ENCODE measurements at places on chromosomes 4 and X.

DNA sequence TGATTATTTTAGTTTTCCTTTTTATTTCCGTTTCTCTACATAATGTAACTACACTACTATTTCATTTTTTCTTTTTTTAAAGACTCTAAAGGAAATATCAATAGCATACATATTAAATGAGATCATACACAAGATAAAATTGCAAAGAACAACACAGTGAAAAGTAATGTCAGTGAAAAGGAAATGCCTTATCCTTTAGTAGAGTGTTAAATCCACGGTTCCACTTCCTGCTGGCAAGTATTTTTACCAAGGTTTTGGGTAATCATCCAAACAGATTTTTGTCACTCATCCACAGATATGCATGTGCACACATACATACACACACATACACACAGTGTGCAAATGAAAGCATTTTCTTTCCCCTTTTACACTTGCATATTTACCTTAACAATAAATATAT is 548.9 kb downstream of the PPP4R3C start:
- DNase-seq, result no peak

- no peak for DNase-seq
Measured at GRCh38 chrX:74467656-74468055, 46.4 kb downstream of the SLC16A2 start.

GRCh38 chr4:55979562-55979961 is 30.8 kb downstream of the CEP135 start:
- no peak for DNase-seq

- no peak for DNase-seq
Measured at GRCh38 chrX:9940421-9940820, 26.7 kb upstream of the CLDN34 start.

- no peak for DNase-seq
Measured at GRCh38 chr4:7679406-7680040, 244.8 kb upstream of the PSAPL1 start.

- DNase-seq, result no peak
Measured at GRCh38 chr4:169611157-169611556, 1.2 kb downstream of the NEK1 start.

Measured in stimulated activated CD4-positive, alpha-beta T cell treated with anti-CD3 and anti-CD28 coated beads, TNF-alpha, amount 100 ng/mL, for 1 hour (primary cell).